Pulmonary artery endothelial cell (primary cell): ENCODE measurements at places on chromosomes 2 and 18. TPM values are rescaled to one million over a fixed set of nuclear protein-coding genes. Genes with fewer than 3 reads are reported as not detected.

DNA sequence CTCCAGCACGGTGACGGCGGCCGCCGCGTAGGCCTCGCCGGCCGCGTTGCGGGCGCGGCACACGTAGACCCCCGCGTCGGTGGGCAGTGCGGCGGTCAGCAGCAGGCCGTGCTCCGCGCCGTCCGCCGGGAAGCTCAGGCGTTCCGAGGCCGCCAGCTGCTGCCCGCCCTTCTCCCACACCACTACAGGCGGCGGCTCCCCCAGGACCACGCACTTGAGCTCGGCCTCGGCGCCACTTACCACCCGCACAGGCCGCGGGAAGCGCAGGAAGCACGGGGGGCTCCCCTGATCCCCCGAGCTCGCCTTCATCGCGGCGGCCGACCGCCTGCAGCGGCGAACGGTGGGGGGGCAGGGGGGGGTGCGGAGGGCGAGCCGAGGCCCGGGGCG is 422 bp downstream of the OBSL1 start:
- DNase-seq: no peak

DNA sequence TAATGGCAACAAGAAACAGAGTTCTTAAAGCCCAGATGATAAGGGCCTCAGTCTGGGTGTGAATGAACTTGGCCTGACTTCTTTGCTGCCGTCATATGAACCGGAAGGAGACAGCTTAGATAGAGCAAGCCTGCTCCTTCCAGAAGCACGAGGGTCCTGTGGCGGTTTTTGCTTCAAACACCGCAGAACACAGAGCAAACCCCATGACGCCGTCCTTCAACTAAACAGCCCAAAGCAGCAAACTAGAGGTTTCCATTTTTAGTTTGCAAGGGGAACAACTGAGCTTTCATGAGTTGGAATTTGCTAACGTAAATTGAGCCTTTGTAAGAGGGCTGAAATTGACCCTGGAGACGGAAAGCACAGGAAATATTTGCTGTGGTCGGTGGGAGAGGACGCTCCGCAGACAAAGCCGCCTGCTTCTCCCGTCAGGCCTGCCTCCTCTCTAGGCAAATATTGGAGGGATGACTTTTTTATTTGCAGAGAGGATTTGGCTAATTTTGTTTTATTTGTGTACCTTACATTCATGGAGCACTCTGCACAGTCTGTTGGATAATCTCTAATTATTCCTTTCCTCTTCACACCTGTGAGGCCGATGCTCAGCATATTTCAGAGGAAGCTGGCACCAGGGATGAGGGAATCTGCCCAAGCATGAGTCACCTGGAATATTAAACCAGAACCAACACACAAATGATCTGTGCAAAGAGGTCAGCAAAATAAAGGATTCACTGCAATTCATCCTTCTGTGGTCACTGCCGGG is 134.0 kb upstream of the NCK2 start:
- DNase-seq: no peak

GRCh38 chr2:120451334-120451733 is 105.4 kb downstream of the INHBB start:
- DNase-seq: no peak

DNA sequence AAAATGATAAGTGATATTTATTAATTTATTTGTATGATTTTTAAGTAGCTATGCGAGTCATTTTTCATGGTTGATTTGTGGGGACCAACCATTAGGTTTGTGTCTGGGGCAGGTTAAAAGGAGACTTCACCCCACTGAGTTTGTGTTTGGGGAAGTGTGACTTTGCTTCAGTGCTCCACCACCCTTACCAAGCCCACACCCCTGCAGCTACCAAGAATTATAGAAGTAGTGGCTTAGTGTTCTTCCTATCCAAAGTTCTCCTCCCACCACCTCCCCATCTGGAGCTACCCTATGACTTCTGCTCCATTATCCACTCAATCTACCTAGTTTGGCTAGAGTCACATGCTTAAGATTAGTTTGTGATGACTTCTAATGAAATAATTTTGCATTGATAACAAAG is 182.1 kb upstream of the ZEB2 start:
- no peak for DNase-seq

DNA sequence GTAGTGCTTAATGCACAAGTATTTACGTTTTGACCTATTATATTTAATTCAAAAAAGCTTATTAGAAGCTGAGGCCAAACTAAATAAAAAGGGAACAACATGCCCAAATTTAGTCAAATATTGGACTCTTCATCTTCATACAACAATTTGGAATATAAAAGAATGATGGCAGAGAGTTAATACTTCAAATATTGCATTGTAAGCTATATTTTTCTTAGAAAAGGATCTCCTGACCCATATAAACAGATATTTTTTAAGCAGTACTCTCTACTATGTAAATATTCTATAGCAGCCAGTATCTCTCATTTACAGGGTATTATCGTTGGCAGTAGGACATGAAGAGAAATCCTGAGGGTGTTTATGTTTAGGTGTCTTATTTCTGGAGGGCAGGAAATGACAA is 531.2 kb downstream of the NYAP2 start:
- DNase-seq: no peak

DNA sequence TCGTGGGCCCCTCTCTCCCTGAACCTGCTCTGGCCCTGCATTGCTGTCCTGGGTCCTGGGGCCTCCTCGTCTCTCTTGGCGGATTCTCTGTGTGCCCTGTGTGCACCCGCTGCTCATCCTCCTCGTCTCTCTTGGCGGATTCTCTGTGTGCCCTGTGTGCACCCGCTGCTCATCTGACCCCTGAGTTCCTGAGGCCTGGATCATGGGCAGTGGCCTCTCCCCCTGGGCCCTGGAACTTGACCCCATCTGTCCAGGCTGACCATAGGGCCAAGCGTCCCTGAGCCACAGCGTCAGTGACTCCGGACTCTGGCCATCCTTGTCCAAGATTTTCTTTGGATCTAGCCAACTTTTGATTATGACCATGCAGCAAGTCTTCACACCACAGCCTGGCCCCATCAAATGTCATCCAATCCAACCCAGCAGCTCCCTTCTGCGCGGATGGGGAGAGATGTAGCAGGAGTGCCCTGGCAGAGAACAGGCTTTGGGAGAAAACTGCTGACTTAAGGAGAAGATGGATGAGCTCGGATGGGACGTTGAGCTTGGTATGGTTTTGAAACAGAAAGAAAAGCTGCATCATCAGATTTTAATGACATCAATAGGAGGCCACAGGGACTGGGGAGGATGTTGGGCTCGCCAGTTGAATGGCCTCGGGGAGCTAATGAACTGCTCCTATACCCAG is 455.1 kb upstream of the HS6ST1 start:
- no peak for DNase-seq

- no peak for DNase-seq
Measured at GRCh38 chr2:54586062-54586461, 129.9 kb downstream of the SPTBN1 start.

DNA sequence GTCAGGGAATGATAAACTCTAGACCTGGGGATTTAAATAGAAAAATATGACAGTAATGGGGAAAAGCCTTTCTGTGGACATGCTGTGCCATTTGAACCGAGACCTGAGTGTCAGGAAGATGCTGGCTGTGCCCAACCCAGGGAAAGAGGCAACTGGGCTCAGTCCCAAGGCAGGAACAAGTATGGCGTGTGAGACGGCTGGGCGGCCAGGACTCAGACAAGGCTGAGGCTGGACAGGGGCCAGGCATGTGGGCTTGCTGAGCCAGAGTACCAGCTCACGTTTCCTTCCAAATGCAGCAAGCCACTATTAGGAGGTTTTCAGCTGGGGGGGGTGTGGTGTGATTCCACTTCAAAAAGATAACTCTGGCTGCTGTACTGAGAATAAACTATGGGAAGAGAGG is 92.4 kb downstream of the INPP5D start:
- peak; percentile 33 for DNase-seq

GRCh38 chr18:57651914-57652313 is 30.3 kb upstream of the NARS1 start:
- DNase-seq: no peak

DNA sequence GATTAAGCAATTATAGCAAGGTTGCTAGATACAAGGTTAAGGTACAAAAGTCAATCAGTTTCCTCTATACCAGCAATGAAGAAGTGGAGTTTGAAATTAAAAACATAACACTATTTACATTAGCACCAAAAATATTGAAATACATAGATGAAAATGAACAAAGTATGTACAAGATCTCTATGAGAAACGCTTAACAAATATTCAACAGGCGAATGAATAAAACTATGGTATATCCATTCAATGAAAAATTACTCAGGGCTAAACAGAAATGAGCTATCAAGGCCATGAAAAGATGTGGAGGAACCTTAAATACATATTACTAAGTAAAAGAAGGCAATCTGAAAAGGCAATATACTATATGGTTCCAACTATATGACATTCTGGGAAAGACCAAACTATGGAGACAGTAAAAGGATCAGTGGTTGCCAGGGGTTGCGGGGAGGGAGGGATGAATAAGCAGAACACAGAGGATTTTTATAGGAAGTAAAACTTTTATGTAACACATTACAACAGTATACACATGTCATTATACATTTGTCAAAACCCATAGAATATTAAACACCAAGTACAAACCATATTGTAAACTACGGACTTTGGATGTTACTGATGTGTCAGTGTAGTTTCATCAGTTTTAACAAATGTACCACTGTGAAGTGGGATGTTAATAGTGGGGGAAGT is 62.1 kb downstream of the RMDN2 start:
- no peak for DNase-seq

GRCh38 chr2:78009289-78009688 is 487.1 kb upstream of the LRRTM4 start:
- no peak for DNase-seq

DNA sequence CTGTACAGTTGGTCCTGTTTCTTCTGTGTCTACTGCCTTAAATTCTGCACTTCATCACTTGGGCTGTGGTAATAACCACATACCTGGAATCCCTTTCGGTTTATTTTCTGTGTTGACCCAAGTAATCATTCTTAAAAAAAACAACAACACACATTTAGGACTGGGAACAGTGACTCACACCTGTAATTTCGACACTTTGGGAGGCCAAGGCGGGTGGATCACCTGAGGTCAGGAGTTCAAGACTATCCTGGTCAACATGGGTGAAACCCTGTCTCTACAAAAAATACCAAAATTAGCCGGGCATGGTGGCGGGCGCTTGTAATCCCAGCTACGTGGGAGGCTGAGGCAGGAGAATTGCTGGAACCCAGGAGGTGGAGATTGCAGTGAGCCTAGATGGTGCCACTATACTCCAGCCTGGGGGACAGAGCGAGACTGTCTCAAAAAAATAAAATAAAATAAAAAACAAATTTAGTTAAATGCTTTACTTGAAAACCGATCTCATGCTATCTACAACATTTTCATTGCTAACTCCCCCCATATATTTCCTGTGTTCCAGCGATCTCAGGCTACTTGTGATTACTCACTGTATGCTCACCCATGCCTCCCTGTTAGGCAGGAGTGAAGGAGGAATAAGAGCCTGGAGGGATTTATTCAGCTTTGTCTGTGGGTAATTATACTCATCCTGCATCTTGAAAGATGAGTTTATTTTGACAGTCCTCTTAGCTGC is 18.2 kb downstream of the ACSL3 start:
- DNase-seq: no peak

DNA sequence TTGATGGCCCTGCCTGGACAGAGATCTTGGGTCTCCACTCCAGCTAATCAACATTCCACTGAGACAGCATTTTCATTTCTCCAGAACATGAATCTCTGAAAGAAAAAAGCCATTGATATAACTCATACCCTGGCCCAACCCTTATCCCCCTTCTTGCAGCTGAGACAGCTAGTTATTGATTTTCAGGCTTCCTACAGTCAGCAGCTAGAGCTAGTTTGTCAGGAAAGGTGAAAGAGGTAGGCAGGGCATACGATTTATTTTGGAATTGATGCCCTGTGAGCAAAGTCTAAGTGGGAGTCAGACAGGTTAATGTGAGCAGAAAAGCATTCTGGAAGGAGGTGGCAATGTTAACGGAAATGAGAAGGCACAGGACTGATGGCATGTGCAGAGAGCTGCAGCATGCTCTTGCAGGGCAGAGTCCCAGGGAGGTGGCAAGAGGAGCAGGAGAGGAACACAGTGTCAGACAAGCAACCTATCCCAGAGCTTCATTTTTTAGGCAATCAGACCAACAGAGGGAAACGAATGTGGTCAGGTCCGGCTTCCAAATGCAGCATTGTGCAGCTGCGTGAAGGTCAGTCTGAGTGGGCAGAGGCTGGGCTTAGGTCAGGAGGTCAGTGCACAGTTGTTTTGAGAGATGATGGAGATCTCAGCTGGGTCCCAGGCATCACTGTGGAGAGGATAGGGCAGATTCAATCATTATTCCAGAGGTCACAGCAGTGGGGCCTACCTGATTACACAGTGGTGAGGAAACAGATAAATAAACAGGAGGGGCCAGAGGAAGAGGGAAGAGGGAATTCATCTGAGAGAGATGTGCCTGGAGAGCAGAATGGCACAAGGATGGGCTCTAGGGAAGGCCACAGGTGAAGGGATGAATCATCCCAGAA is 134.8 kb downstream of the CMPK2 start:
- DNase-seq: no peak

DNA sequence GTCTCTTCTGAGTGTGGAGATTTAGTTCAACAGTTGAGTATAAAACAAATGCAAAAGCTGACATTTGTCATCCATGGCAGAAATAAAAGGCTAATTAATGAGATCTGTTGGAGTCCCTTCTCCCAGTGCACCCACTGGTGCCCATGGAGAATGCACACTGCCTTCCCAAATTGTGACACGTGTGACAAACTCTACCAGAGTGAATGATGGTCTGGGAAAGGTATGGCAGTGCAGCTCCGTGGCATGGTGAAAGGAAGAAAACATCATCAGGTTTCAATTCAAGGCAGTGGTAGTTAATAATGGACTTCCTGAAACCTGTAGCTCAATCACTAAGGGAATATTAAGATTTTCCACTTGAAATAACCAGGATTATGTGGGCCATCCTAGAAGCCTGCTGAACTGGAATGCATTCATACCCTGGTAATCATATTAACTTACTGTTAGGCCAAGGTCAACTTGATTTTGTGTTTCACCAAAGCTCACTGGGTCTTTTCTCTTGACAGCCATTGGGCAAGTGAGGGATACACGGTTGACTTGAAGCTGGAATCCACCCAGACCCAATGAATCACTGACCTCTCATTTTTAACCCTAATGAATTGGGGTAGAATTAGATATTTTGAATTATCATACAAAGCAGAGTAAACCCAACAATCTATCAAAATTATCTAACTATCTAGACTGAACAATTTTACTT is 167.6 kb downstream of the AFF3 start:
- no peak for DNase-seq

- DNase-seq: no peak
Measured at GRCh38 chr2:111522231-111522768, 361.7 kb downstream of the ANAPC1 start.

GRCh38 chr2:101107241-101107640 is 43.9 kb downstream of the TBC1D8 start:
- DNase-seq: no peak

GRCh38 chr2:20015482-20016083 is 3.1 kb upstream of the MATN3 start:
- DNase-seq: no peak

Gene MRPL30
- 44.5 and 48.9 TPM in 2 replicates for total RNA-seq

Gene CFAP65
- under 0.01 TPM in 1 of 2 replicates, not detected in the other for total RNA-seq

Gene SMAD7
- total RNA-seq: 3.6 and 4.9 TPM in 2 replicates

Gene MBP
- total RNA-seq: 0.53 TPM in 2 replicates

Gene CD8B2
- not detected in 2 replicates for total RNA-seq

Gene IL18R1
- 3.7 and 8.3 TPM in 2 replicates for total RNA-seq
